ENCODE measurements at places on chromosomes 12 and 14. TPM values are rescaled to one million over a fixed set of nuclear protein-coding genes. Genes with fewer than 3 reads are reported as not detected.

DNA sequence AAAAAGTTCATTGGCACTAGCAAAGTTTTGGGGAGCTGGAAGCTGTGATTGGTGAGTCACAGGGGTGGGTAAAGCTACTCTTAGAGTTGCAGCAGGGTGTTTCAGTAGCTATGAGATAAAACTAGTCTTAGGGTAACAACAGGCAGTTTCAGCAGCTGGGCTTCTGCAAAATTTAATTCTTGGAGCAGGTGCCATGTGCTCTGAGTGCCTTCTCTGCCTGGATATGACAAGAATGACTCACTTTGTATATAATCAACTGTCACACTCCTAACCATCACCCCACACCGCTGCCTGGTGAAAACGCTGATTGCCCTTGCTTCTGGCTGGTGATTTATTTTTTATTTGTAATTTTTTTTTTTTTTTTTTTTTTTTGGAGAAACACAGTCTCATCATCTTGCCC, 10.5 kb upstream of the PLBD2 start:
- no peak for DNase-seq

Gene MIP
- polyA plus RNA-seq = not detected

DNA sequence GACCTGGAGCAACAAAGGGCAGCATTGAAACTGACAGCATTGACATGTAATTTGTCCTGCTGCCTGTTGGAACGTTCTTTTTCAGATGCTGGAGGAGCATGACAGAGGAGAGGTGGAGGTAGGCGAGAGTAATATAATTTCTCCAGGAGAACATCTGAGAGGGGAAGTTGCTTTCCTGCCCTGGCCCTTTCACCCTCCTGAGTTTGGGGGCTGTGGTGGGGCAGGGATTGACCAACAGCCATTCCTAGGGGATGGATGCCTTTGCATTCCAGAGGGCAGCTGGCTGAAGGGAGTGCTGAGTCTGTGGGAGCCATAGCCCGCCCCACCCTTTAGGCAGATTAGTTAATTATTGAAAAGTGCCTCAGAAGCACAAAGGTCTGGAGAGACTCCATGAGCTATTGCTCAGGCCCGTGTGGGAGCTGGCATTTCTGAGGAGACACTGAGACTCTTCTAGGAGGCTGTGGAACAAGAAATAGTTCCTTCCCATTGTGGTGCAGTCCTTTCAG, 73.5 kb downstream of the ARF6 start:
- no peak for DNase-seq

Gene KLRB1
- 0.56 TPM for polyA plus RNA-seq

Gene ACSM4
- not detected for polyA plus RNA-seq

DNA sequence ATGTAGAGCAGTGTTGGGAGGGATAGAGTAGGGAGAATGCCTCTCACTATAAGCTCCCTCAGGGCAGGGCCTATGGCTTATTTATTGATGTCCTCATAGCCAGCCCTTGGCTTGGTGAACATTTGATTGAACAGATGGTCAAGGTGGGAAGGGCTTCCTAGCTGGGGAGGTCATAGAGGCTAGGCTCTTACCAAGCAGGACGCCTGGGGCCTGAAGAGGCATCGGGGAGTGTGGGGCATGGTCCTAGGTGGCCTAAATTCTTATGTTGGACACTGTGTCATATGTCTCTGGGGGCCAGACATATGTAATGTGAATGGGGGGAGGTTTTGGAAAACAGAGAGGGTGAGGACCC, 17.9 kb upstream of the KRT86 start:
- DNase-seq = no peak

GRCh38 chr12:39380090-39380489, 62.8 kb downstream of the KIF21A start:
- no peak for DNase-seq

Gene PLCZ1
- polyA plus RNA-seq = not detected

- no peak for DNase-seq
Observed at GRCh38 chr12:69657376-69658137, 41.5 kb downstream of the BEST3 start.

GRCh38 chr12:119182701-119183493, 4.2 kb downstream of the HSPB8 start:
- no peak for DNase-seq

GRCh38 chr14:75522224-75522982, at the start of gene BATF:
Gene BATF, plus strand, starts transcription at chr14:75522469. Its CDS starts 214 bp downstream, at chr14:75522683.
- no peak for DNase-seq

Gene DACT1
- 22.9 TPM for polyA plus RNA-seq

GRCh38 chr14:93861836-93862235, 65.3 kb upstream of the FAM181A start:
- no peak for DNase-seq

DNA sequence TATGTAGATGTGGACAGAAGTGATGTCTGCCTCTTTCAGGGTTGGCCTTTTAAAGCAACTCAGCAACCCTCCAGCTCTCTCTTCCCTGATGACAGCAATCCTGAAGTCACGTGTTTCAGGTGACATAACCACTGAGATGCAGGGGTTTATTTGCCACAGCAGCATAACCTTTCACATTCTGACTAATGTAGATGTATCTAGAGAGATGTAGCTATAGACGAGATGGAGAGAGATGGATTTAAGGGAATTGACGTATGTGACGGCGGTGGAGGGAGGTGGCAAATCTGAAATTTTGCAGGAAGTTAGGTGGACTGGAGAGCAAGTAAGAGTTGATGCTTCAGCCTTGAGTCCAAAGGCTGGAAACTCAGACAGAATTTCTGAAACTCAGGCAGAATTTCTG, 126.0 kb downstream of the ZFP36L1 start:
- no peak for DNase-seq

DNA sequence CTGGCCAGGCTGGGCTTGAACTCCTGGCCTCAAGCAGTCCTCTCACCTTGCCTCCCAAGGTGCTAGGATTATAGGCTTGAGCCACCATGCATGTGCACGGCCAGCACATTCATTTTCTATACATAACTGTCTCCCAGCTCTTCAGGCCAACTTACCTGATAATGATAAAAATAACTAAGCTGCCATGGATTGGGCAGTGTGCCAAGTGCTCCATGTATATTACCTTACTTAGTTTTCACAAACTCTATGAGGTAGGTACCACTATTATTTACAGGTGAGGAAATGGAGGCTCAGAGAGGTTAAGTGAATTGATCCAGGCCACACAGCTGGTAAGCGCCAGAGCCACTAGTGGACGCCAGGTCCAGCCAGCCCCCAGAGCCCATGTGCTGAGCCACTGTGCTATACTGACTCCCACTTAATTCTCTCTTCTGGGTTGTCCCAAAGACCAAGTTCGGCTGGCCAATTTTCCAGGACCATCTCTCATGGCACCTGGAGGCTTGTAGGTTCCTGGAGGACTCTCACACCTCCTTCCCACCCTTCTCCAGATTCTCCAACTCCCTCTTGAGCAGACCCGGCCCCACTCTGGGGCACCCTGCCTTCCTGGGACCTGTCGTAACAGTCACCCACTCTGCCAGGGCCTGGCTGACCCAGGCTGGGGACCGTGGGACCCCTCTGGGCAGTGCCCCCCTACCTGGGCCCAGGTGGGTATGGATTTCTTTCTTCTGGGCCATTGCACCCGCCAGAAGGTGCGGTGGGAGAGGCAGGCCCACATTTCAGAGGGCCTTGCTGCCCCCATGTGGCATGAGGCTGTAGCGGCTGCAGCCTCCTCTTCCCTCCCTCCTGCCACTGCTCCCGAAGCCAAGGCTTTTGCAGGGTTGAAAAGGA, 30.2 kb upstream of the CIPC start:
- no peak for DNase-seq

Gene GPRC5A
- polyA plus RNA-seq = 1.4 TPM

- peak; percentile 68 for DNase-seq
Observed at GRCh38 chr14:31877255-31877798, 199.8 kb upstream of the ARHGAP5 start.

- no peak for DNase-seq
Observed at GRCh38 chr14:54502602-54503001, 7.1 kb upstream of the CGRRF1 start.

GRCh38 chr12:202081-202731, 11.8 kb downstream of the SLC6A12 start:
- no peak for DNase-seq

Gene INHBC
- polyA plus RNA-seq = not detected

Gene GDF3
- not detected for polyA plus RNA-seq

DNA sequence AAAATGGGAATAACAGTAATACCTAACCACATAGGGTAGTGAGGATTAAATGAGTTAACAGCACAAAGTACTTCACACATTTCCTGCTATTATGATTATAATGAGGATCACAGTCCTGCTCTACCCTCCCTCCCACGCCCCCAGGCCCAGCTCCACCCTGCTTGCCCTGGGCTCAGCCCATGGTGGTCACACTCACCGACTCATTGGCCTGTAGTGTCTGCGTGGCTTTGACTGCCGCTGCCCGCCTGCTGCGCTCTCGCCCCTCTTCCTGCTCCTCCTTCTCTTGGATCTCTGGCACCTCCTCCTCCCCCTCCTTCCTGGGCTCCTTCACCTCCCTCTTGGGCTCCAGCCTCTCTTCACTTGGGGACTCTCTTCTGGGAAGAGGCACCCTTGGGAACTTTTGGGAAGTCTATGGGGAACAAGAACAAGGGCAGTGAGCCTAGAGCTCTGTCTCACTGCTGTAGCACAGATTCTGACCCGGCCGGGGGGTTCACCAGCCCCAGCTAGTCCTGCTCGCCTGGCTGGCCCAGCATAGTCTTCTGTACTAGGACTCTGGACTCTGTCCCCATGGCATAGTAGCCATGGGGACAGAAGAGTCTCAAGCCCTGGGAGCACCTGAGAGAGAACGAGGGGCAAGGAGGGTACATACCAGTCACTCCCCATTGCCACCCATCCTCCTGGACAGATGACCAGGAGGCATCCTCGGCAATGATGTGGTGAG, 7.1 kb upstream of the PNMA1 start:
- DNase-seq = no peak

DNA sequence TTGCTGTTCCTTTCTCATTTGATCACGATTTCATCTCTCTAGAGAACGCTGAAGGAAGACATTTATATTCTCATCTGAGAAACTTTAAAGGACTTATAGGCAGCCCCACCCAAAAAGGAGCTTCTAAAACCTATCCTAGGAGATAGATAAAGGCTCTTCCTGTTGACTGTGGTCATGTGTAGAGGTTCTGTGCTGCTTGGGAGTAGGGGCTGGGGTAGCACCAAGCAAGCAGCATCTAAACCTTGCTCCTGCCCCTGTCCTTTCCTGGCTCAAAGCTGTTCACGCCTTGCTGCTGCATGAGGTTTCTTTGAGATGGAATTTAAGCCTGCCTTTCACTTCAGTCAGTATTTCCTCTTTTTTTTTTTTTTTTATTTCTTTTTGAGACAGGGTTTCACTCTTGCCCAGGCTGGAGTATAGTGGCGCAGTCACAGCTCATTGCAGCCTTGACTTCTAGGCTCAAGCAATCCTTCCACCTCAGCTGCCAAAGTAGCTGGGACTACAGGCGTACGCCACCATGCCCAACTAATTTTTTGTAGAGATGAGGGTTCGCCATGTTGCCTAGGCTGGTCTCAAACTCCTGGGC, 41.4 kb downstream of the RAB35 start:
- DNase-seq = no peak

DNA sequence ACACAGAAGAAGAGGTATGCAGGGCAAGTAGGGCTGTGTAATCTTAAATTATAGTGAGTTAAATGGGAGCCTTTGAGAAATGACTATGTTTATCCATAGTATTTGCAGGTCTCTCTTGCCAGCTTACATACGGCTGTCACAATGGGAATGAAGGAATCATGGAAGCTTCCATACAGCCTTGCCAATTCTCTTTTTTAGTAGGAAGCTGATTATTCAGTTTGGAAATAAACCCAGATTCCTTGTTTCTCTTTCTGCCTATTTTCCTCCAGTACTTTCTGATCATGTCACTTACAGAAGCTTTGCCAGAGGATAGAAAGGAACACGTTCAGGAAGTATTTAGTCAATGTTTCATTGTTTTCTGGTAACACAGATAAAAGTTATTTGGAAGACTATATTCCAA, 217.4 kb upstream of the DIO2 start:
- DNase-seq = peak; percentile 4

DNA sequence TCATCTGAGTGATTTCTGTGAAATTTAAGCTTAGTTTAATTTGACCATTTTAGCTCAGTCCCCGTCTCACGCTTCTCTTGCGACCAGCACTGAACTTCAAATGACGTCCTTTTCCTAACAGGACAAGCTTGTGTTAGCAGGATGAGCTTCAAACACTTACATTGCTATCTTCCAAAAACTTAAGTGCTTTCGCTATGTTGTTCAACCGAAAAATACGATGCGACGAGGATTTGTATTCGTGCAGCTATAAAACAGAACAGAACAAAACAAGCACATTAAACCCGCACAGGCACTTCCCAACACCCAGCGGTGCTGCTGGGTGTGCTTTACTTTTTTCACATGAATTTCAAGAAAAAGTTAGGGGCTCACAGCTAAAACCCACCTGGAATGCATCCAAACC, 64.2 kb upstream of the DICER1 start:
- DNase-seq = no peak

Gene KLRC3
- polyA plus RNA-seq = not detected

DNA sequence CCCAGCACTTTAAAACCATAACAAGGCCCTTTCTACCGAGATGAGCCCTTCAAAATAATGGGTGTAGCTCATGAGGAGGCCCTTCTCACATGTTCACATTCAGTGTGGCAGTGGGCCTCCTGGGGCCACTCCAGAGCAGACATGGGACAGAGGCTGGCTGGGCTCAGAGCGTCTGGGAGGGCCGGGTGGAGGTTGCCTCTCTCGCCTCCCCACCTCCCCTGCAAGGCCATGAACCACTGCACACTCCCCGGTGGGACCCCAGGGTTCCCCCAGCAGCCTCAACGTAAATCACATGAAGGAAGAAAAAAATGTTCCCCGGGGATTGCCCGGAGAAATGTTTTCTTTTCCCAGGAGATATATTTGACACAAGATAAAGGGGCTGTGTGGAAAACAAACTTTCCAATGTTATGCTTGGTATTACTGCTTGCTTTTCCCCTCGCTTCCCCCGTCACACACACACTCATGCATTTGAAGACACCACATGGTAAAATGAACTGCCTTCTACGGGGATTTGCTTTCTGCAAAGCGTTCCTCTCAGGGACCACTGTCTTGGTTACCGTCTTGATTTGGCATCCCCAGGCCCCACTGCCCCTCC, 190.7 kb upstream of the CCND2 start:
- no peak for DNase-seq

Gene C1S
- 138 TPM for polyA plus RNA-seq

Gene KLRC1
- polyA plus RNA-seq = 0.30 TPM

GRCh38 chr14:105196265-105196960, 15.3 kb upstream of the NUDT14 start:
- no peak for DNase-seq

- no peak for DNase-seq
Observed at GRCh38 chr12:1702713-1703112, 11.8 kb downstream of the ADIPOR2 start.

Gene PLEKHG7
- 0.85 TPM for polyA plus RNA-seq

Gene AMN
- 0.59 TPM for polyA plus RNA-seq

GRCh38 chr12:805022-805632, 52.7 kb downstream of the WNK1 start:
- DNase-seq = no peak

Gene RTL1
- 69.2 TPM for polyA plus RNA-seq

Gene PRPF40B
- 18.1 TPM for polyA plus RNA-seq

- DNase-seq = peak; percentile 43
Observed at GRCh38 chr14:101761881-101762529, 496 bp downstream of the PPP2R5C start.
